ENCODE measurements at places on chromosomes 11 and 22. TPM values are rescaled to one million over a fixed set of nuclear protein-coding genes. Genes with fewer than 3 reads are reported as not detected.

The VWCE gene
- 0.51 TPM for total RNA-seq

The KRTAP5-11 gene
- not detected for total RNA-seq

- no peak for DNase-seq
Observed at GRCh38 chr11:18754308-18754707, 28.3 kb upstream of the IGSF22 start.

- DNase-seq = no peak
Observed at GRCh38 chr22:44147821-44148574, 32.7 kb upstream of the PARVG start.

- DNase-seq = no peak
Observed at GRCh38 chr22:19626042-19626587, 88.2 kb upstream of the SEPTIN5 start.

DNA sequence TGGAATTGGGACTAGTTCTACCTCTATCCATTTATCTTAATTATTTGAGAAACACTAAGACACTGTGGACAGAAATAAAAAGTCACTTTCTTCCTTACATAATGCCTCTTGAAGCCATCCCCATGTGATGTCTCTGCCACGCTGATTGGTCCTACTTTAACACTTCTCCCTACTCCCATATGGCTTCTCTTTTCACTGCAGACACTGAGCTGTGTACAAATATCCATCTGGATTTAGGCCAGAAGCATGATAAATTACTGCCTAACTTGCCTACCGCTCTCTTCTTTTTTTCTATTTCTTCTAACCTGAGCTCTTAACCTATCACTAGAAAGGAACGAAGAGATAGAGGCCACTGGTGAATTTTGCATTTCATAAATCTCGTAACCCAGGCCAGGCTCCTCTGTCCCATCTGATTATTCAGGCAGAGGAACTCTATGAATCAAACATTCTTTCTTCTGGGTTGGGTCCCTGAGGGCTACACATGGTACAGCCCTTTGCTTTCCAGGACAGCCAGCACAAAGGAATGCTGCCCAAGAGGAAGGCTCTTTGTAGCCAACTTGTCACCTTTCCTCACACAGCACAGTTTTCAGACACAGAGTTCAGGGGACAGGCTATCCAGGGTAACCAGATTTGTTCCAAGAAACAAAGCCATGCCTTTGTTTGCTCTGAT is 878.5 kb upstream of the LRRC4C start:
- DNase-seq = no peak

DNA sequence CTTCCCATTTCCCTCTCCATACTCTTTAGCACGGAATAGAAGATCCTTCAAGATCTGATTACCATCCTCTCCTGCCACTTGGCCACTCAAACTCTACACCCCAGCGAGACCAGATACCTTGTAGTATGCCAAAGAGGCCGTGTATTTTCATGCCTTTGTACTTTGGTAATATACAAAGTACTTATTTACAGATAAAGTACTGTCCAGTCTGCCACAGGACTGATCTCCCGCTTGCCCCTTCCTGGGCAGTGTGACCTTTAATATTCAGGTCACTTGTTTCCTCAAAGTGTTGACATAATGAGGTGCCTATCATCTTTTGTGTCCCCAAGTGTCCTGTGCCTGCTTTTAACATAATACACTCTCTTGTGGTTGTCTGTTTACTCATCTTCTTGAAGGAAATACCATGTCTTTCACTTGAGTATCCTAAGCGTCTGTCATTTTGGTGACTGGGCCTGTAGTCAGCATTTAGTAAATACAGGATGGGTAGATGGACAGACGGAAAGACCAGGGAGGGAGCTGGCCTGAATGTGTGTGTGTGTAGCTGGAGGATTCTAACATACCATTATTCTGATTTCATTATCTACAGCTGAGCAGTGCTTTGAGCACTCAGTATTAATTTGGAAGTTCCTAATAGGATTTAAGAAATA is 137.4 kb downstream of the NAV2 start:
- peak; percentile 10 for DNase-seq

DNA sequence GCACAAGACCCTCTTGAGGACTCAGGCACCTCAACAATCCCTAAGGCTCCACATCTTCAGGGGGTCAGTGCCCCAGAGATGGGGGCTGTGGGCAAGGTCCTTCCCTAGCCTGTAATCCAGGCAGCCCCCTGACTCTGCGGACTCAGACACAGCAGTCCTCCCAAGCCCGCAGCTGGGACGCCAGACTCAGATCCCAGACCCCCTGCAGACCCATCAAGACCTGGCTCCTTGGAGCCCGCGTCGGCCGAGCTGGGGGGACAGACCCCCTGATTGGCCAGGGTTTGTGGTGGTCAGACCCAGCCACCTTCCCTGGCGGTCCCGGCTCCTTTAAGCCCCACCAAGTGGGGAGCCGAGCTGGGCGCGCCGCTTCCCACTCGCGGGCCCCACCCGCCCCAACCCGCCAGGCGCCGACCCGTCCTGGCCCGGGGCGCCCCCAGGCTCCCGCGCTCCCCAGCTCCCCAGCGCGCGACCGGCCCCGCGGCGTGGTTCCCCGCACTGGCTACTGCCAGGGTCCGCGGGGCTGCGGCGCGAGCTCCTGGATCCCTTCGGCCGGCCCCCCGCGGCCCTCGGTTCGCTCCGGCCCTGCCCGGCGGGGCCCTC is 458 bp downstream of the OSBPL5 start:
- no peak for DNase-seq

DNA sequence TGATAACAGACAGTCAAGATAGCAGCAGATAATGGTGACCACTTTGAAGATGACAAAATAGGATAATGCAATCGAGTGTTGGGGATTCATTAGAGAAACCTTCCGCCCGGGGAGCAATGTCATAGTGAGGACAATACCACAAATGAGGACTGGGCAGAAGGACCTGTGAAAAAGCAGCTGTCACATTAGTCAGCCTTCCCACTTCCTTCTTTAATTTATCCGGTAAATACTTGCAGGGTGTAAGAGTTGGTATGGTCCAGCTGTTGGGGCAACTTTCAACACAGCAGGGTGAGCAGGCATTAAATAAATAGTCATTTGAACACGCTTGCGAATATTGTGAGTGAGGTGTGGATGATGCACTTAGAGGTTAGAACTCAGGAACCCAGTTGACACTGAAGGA is 132.5 kb upstream of the KIRREL3 start:
- no peak for DNase-seq

GRCh38 chr11:12815129-12815480 is 140.9 kb downstream of the TEAD1 start:
- DNase-seq = no peak

All from Panc1 (cell line).